ENCODE measurements at places on chromosomes 5 and 9.

DNA sequence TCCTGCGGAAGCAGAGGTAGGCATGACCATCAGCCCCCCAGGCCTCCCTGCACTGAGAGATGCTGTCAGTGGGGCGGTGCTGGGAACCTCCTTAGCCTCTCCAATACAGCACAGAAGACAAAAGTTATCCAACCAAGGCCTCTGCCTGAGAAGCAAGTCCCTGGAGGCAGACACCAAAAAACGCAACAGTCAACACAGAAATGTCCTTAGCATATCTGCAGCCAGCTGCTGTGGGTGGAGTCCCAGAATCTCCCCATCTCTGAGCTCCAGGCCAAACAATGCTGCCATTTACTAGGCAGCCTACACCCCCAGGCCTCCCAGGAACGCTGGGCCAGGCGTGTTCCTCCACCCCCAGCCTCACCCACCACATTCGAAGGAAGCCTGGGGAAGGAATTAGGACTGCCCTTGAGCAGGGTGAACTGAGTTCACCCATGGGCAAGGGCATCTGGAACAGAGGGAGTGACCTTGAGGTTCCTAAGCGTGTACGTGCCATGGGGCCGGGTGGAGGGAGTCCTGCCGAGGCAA is 43.7 kb downstream of the STK10 start:
- DNase-seq, result no peak

GRCh38 chr5:41795125-41795524 is 75.1 kb downstream of the OXCT1 start:
- DNase-seq, result no peak

DNA sequence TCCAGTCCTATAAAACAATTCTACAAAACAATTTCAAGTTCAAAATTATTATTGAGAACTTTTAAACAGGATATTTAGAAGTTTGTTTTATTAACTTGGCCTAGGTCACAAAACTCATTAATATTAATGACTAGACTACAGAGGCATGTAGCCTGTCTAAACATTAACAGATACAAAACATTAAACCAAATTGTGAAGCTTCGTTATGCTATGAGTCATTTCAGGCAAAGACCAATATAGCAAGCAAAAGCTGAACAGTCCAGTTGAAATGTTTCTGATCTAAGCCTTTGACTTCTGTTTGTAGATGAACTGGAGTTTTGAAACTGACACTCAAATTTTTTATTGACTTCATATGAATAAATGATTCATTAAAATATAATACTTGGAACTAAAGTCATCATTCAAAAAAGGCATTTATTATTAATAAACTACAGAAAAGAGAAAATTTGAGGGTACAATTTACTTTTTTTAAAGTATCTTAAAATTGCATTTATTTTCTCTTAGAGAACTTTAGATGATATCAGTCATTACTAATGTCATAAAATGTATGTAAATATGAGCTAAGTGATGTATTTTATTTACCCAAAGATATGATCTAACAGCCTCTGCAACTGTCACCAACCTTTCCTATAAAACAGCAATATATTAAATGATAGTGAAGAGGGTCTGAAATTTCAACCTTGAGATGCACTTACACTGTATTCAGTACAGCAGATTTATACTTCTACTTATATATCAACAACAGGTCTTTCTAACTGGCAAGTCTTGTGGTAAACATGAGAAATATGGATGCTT is 188.8 kb downstream of the COMMD10 start:
- DNase-seq, result no peak

GRCh38 chr9:110410961-110411360 is 73.3 kb upstream of the TXNDC8 start:
- no peak for DNase-seq

DNA sequence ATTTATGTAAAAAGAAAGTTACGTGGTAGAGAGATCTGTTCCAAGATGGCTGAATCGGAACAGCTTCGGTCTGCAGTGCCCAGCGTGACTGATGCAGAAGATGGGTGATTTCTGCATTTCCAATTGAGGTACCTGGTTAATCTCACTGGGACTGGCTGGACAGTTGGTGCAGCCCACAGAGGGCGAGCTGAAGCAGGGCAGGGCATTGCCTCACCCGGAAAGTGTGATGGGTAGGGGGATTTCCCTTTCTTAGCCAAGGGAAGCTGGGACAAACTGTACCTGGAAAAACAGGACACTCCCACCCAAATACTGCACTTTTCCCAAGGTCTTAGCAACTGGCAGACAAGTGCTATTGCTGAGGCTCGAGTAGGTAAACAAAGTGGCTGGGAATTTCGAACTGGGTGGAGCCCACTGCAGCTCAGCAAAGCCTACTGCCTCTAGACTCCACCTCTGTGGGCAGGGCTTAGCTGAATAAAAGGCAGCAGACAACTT is 13.1 kb upstream of the HSD17B4 start:
- DNase-seq, result no peak

DNA sequence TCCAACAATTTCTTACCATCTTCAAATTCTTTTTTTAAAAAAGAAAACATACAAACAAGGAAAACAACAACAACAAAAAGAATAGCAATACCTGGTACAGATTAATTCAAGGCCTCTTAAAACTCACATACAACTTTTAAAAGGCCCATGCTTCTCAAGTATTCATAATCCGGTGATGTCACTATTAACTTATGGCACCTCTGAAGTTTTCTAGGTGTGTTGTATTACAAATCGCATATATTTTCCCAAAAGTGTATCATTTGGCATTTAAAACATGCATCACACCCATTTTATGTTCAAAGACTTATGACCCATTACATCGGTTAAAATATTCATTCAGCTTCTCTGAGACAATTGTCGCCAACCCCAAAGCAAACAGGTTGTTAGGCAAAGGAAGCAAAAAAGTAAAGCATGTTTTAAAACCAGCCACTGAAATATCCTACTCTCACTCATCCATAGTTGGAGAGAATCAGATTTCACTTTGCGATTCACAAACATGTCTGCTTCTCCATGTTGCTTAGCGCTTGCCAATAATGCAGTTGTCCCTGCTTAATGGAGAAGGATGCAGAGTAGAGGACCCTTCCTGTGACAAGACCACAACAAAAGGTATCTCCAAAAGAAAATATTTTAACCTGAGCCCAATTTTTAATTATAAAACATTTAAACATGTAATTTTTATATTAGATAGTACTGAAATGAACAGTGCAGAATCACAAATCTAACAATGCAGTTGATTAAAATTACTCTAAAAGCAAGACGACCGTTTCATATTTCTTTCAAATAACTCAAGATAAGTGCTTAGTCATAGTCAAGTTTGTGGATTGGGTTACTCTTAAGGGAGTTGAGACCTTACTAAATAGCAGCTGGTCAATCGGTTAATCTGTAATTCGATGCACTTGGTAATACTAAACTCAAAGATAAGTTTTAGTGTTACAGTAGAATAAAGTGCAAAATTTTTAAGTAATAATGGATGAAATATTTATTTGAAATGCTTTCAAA is 1.6 kb downstream of the SKP1 start:
- no peak for DNase-seq
